NCI-H526 (cell line): ENCODE measurements at places on chromosomes 6 and 20.

DNA sequence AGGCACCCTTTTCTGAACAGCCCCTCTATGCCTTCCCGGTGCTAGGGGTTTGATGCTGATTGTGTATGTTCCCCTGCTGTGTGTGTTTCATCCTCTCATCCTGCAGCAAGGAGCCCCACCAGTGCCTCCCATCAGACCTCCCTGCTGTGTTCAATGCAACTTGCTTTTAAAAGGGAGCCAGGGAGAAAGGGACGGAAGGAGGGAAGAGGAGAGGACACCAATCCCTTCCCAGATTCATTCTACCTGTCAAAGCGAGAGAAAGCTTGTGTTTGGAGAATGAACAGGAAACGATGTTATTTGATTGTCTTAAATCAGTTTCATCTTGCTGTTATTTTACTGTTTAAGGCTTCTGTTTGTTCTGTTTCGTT is 259.2 kb downstream of the ADGB start:
- DNase-seq, result peak; percentile 49

- no peak for DNase-seq
Observed at GRCh38 chr6:145420599-145420998, 314.7 kb downstream of the EPM2A start.

- no peak for DNase-seq
Observed at GRCh38 chr6:91083211-91083610, 496.3 kb upstream of the MAP3K7 start.

GRCh38 chr6:156925718-156926607 is 148.8 kb downstream of the ARID1B start:
- DNase-seq, result no peak

GRCh38 chr6:36075656-36076055 is 48.0 kb downstream of the MAPK14 start:
- peak; percentile 30 for DNase-seq

GRCh38 chr6:156283091-156283490 is 494.1 kb upstream of the ARID1B start:
- DNase-seq, result no peak

DNA sequence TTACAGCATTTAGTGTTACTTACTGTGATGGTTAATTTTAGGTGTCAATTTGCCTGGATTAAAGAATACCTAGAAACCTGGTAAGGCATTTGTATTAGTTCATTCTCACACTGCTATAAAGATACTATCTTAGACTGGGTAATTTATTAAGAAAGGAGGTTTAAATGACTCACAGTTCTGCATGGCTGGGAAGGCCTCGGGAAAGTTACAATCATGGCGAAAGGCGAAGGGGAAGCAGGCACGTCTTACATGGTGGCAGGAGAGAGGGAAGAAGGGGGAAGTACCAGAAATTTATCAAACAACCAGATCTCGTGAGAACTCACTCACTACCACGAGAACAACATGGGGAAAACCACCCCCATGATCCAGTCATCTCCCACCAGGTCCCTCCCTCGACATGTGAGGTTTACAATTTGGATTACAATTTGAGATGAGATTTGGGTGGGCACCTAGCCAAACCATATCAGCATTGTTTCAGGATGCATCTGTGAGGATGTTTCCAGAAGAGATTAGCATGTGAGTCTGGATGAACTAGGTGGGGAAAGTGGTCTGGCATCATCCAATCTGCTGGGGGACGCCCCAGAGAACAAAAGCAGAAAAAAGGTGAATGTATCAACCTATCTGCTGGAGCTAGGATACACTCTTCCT is 76.8 kb downstream of the MKKS start:
- DNase-seq, result no peak

DNA sequence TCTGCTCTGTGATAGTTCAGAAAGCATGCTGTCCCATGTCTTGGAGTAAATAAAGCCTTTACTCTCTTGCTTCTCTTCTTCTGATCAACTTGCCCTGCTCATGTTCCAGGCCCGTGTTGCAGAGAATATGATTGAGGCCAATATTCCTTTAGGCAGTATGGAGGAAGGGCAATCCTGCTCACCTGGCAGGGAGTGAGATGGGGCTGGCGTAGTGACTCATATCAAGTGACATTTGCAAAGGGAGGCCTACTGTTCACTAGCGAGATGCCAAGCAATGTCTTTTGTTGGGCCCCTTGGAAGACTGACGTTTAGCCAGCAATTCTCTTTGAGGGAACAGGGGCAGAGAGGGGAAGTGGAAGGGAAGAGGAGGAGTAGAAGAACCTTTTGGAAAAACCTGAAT is 19.7 kb downstream of the ADTRP start:
- no peak for DNase-seq

DNA sequence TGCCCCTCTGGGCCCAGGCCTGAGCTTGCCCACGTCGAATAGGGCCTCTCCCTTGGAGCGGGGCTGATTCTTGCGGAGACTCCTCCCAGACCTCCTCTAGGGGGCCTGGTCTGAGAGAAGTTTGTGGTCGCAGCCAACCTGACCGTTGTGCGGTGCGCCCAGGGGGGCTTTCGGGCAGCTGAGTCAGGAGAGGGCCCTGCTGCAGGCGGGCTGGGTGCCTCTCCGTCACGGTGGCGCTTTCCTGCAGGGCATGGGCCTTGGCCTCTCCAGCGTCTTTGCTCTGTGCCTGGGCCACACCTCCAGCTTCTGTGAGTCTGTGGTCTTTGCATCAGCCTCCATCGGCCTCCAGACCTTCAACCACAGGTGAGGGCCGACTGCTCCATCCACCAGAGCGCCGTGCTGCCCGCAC is 12.9 kb downstream of the SLC17A9 start:
- no peak for DNase-seq

GRCh38 chr6:75210885-75211739 is 5.3 kb upstream of the COL12A1 start:
- peak; percentile 73 for DNase-seq

DNA sequence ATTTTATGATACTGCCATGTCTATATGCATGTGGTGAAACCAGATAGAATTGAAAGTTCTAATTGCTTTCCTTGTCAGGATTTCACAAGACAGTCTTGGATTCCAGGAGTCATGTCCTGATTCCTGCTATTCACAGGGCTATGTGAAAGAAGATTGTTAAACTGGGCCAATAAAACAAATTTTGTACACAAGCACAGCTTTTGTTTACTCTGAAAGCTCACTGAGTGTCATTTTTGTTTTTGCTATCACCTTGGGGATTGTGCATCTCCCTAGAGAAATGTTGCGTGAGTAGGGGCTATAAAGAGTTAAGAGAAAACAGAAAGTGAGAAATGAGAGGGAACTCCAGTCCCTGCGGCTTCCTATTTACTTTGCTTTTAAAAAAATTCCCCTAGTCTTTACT is 627.5 kb downstream of the PKHD1 start:
- DNase-seq, result no peak

GRCh38 chr20:1537731-1538058 is 19.8 kb downstream of the SIRPD start:
- DNase-seq, result no peak

- peak; percentile 58 for DNase-seq
Observed at GRCh38 chr6:157597461-157598312, 216.7 kb downstream of the ZDHHC14 start.

GRCh38 chr6:102355578-102355977 is 962.1 kb downstream of the GRIK2 start:
- no peak for DNase-seq

GRCh38 chr6:18577491-18577890 is 190.3 kb downstream of the RNF144B start:
- DNase-seq, result no peak

DNA sequence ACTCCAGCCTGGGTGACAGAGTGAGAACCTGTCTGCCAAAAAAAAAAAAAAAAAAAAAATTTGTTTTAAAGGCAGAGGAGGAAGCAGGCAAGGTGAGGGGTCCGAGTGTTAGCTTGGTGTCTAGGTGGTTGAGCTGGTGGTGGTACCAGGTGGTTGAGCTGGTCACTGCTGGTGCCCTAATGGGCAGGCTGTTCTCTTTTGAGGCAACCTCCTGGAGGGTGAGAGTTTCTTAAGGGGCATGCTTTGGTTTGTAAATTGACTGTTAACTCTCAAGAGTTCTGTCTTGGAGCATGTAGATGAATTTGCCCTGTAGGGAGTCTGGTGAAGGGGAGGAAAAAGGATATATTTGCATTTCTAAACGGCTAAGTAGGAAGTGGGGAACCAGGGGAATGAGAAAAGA is 52.7 kb downstream of the BANF2 start:
- no peak for DNase-seq

DNA sequence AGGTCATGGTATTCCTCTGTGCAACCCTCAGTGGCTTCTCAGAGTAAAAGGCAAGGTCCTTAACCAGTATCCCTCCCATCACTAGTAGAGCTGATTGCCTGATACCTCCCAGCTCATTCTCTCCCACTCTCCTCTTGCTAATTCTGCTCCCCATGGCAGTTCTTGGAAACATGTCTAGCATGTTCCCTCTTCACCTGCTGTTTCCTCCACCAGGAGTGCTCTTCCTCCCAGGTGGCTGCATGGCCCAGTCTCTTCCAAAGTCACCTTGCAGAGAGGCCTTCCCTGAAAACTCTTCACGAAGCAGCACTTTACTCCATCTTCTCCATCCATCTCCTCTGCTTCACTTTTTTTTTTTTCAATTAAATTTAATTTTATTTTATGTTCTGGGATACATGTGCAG is 36.2 kb upstream of the OLIG3 start:
- no peak for DNase-seq

GRCh38 chr20:29878777-29879442 is 1378.6 kb upstream of the DEFB115 start:
- no peak for DNase-seq

DNA sequence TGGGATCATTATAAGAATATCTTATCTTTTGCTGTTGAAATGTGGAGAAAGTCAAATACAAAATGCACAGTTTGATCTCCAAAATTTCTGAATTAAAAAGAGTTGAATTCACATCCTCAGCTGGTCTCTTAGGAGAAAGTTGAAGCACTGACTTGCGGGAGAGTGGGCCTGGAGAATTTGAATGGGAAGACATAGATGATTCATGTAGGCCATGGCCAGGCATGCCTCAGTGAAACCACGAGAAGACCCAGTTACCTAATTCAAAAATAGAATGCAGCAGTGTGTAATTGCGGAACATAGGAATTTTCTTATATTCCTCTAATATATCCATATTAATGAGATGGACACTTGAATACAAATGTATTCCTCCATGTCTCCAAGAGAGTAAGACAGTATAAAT is 53.0 kb upstream of the DTNBP1 start:
- no peak for DNase-seq

DNA sequence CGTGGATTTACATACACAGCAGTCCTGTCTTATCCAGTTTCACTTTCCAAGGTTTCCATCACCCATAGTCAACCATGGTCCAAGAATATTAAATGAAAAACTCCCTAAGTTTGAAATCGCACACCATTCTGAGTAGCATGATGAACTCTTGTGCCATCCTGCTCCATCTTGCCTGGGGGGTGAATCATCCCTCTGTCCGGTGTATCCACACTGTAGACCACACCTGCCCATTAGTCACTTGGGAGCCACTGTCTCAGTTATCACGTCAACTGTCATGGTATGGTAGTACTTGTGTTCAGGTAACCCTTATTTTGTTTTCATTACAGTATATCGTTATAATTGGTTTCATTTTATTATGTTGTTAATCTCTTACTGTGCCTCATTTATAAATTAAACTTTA is 38.5 kb downstream of the PTGIS start:
- no peak for DNase-seq

- no peak for DNase-seq
Observed at GRCh38 chr20:63406617-63407245, 45.6 kb upstream of the CHRNA4 start.

- DNase-seq, result no peak
Observed at GRCh38 chr6:102309700-102310099, 916.2 kb downstream of the GRIK2 start.

GRCh38 chr6:43878823-43879495 is 108.9 kb downstream of the VEGFA start:
- no peak for DNase-seq

- DNase-seq, result no peak
Observed at GRCh38 chr20:24977336-24977735, 15.2 kb downstream of the APMAP start.

DNA sequence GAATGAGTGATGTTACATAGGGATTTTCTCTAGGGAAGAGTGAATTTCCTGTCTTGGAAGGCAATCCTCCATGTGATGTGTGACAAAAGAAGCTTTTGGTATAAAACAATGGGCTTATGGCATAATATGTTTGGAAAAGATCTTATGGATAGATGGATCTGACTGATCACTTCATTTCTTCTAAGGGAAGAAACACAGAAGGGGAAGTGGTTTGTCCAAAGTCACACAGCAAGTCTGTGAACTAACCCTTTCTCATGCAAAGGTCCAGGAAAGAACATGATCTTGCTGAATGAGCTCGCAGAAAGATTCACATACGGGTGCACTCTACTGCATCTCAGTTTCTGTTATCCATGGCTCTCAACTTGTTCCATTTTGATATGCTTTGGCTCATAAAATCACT is 575.9 kb upstream of the JAG1 start:
- no peak for DNase-seq

GRCh38 chr6:81138236-81138635 is 614.2 kb downstream of the TENT5A start:
- DNase-seq, result no peak

DNA sequence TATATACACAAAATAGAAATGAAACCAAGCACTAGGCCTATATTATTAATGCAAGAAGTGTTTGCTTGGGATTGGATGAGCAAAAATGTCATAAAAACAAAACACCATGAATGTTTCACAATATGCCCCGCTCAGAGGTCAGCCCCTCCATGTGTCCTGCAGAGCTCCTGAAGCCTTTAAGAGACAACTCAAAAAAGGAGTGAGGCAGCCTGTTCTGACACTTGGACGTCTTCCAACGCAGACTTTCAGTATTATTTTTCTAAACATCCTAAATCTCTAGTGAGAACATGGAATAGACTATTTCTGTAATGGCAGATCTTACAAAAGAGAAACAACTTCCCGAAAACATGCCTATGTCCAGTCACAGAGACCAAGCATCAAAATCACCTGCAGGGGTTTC is 322.6 kb downstream of the PRKN start:
- DNase-seq, result no peak
